Activated CD4-positive, alpha-beta T cell treated with anti-CD3 and anti-CD28 coated beads, Interleukin-2, amount 10 ng/mL, durations not matched to agents 7 days and 5 days (primary cell): ENCODE measurements at places on chromosomes 5 and 9.
A peak's percentile ranks its signal among the peaks of the same experiment; 100 is the strongest.

- peaks cover 35% of the 10 kb centered on the region for H3K4me1 ChIP-seq
- H3K27me3 ChIP-seq: no peaks in the 10 kb centered on the region
- H3K4me3 ChIP-seq: no peak overlapping the region
Observed at GRCh38 chr5:81422671-81423070, 28.7 kb upstream of the ACOT12 start.

GRCh38 chr5:3517348-3517747, 78.3 kb upstream of the IRX1 start:
- no peak overlapping the region for H3K4me3 ChIP-seq
- no peak overlapping the region for H3K27ac ChIP-seq
- no peak for DNase-seq
- H3K4me1 ChIP-seq: no peaks in the 10 kb centered on the region
- no peaks in the 10 kb centered on the region for H3K36me3 ChIP-seq

DNA sequence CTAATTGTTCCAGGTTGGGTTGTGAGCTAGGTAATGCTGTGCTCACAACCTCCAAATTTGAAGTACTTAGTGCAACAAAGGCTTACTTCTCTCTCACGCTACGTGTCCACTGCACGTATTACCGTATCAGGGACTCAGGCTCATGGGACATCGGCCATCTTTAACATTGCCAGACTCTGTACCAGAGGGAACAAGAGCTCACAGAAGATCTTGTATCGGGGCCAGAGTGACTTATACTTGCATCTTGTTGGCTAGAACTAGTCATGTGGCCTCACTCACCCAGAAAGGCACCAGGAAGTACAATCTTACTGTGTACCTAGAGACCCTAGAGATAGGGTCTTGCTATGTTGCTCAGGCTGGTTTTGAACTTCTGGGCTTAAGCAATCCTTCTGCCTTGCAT, 81.1 kb upstream of the KLF9 start:
- no peaks in the 10 kb centered on the region for H3K27me3 ChIP-seq
- DNase-seq: no peak
- no peak overlapping the region for H3K4me3 ChIP-seq
- no peaks in the 10 kb centered on the region for H3K36me3 ChIP-seq
- H3K27ac ChIP-seq: no peak overlapping the region

DNA sequence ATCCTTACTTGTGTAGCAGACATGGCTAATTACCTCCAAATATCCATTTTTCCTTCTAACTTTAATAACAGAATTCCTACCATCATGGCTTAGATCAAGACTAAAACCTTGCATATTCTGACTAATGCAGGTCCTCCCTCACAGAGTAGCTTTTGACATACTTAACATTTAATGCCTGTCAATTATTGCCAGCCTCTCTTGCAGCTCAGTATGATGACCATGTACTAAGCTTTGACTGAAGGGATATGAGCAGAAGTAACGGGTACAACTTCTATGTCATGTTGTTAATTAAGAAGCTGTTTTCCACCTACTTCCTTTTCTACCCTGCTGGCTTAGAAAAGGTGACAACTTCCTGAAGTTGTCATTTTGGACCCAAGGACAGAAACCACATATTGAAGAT, 533.4 kb downstream of the PSAT1 start:
- no peak for DNase-seq
- no peaks in the 10 kb centered on the region for H3K4me1 ChIP-seq
- no peaks in the 10 kb centered on the region for H3K27me3 ChIP-seq
- H3K4me3 ChIP-seq: no peak overlapping the region
- H3K27ac ChIP-seq: no peak overlapping the region
- H3K36me3 ChIP-seq: no peaks in the 10 kb centered on the region

GRCh38 chr5:14254686-14255085, 111.5 kb downstream of the TRIO start:
- DNase-seq: no peak
- H3K4me1 ChIP-seq: no peaks in the 10 kb centered on the region
- peaks cover 4% of the 10 kb centered on the region for H3K36me3 ChIP-seq
- no peak overlapping the region for H3K27ac ChIP-seq
- H3K4me3 ChIP-seq: no peak overlapping the region

- H3K27me3 ChIP-seq: no peaks in the 10 kb centered on the region
- no peak for DNase-seq
- no peak overlapping the region for H3K27ac ChIP-seq
Observed at GRCh38 chr5:180287404-180287803, 4.5 kb downstream of the MAPK9 start.

- H3K36me3 ChIP-seq: no peaks in the 10 kb centered on the region
- no peak for DNase-seq
- H3K4me3 ChIP-seq: no peak overlapping the region
- H3K4me1 ChIP-seq: no peaks in the 10 kb centered on the region
- H3K27ac ChIP-seq: no peak overlapping the region
Observed at GRCh38 chr9:108022246-108022935, 532.8 kb upstream of the KLF4 start.

DNA sequence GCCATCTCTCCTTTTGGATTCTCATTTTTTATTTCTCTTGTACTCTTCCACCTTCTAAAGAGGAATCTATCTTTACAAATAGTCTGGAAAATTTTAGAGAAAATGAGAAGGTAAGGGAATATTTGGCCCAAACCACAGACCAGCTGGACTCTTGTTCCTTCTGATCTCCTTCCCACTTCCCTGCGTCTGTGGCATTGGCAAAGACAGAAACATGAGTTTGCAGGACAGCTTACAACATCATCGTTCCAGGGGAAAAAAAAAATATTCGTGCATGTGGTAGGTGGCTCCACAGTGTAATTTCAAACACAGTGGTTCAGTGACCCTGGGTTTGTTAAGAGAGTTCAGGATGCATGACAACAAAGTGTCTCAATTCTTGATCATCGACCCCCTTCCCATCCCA, 755.0 kb downstream of the DNAH5 start:
- no peak overlapping the region for H3K4me3 ChIP-seq
- no peaks in the 10 kb centered on the region for H3K27me3 ChIP-seq
- no peaks in the 10 kb centered on the region for H3K36me3 ChIP-seq

DNA sequence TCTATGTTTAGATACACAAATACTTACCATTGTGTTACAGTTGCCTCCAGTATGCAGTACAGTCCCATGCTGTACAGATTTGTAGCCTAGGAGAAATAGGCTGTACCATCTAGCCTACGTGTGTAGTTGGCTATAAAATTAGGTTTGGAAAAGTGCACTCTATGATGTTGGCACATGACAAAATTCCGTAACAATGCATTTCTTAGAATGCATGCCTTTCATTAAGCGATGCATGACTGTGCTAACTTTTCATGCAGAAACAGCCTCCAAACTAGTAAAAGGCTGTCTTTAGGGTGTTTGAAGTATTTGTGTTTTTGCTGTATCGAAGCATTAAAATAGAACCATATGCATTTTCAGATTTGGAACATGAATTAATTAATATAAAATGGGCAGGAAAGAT, 157.9 kb downstream of the RMI1 start:
- H3K27me3 ChIP-seq: peaks cover 52% of the 10 kb centered on the region
- no peak overlapping the region for H3K4me3 ChIP-seq
- peaks cover 10% of the 10 kb centered on the region for H3K4me1 ChIP-seq
- no peak for DNase-seq

DNA sequence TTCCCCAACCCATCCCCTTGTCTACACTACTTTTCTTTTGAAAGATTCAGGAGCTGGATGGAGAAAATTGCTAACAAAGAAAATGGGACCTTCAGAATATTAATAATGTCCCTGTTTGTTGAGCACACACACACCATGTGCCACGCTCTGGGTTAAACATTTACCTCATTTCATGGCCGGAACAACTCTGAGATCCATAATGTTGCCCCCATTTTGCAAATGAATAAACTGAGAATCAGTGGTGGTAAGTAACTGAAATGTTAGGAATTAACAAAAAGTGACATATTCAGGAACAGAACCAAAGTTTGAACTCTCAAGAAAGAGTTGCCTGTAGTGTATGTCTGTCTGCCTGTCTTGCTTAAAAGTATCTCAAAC, 51.4 kb upstream of the SMAD5 start:
- H3K36me3 ChIP-seq: peaks cover 2% of the 10 kb centered on the region
- no peak for DNase-seq
- H3K27me3 ChIP-seq: peaks cover 49% of the 10 kb centered on the region
- H3K4me3 ChIP-seq: no peak overlapping the region
- no peaks in the 10 kb centered on the region for H3K4me1 ChIP-seq

DNA sequence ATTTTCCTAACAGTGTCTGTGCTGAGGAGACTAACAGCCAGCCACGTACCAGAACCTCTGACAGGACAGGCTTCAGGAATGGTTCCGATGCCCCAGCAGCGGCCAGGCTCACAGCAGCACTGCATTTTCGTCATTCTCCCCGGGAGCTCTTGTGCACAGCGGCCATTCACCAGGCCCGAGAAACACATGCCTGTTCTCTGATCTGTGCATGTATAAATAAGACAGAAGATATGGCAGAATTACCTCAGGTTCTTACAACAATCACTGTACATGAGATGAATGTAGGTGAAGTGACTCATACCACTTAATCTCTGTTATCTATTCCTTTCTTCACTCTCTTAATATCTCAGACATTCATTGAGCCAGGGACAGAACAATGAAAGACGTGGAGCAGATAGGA, 143.0 kb downstream of the FBN2 start:
- no peak overlapping the region for H3K27ac ChIP-seq
- no peaks in the 10 kb centered on the region for H3K27me3 ChIP-seq
- DNase-seq: no peak
- no peaks in the 10 kb centered on the region for H3K36me3 ChIP-seq
- no peak overlapping the region for H3K4me3 ChIP-seq

DNA sequence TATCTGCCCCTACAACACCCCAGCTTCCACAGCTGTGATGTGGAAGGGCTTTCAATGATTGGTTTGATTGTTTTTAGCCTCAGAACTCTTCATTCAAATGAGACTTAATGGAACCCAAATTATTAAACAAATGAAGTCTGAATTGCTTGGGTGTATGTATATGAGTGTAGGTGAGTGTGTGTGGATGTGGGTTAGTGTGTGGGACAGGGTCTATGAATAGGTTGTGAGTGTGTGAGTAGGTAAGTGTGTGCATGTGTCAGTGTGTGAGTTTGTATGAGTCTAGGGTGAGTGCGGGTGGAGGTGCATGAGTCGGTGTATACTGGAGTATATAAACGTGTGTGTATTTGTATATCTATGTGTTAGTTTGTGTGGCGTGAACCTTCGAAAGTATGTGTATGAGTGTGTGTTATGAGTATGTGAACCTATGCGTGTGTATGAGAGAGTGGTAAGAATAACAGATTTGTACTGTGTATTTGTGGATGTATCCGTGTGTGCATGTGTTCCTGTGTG, 26.9 kb downstream of the COL15A1 start:
- H3K4me1 ChIP-seq: peaks cover 3% of the 10 kb centered on the region
- H3K4me3 ChIP-seq: no peak overlapping the region
- no peak overlapping the region for H3K27ac ChIP-seq
- H3K27me3 ChIP-seq: peaks cover 10% of the 10 kb centered on the region
- DNase-seq: no peak

- peak within 1 kb of the TSS; percentile 76 for H3K27ac ChIP-seq
- peak within 1 kb of the TSS; percentile 82 for H3K4me3 ChIP-seq
- peaks cover 62% of the 10 kb centered on the region for H3K27me3 ChIP-seq
Observed at GRCh38 chr9:86098824-86099700, at the start of gene GOLM1. GOLM1 (minus strand) TSS chr9:86099558; CDS start chr9:86079320, 20,238 bp downstream.

DNA sequence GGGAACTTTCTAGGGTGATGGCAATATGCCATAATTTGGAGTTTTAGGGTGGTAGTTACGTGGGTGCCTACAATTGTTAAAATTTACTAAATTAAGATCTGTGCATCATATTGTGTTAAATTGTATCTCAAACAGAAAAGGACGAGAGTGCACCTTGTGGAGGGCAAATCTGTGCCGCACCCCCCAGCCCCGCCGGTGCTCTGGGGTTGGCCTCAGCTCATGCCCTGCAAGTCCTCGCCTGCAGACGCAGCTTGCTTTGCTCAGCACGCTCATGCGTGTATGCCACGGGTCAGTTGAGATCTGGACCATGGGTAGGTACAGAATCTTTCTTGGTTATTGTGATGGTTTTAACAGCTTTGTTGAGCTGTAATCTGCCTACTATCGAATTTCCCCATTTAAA, 33.7 kb upstream of the FCN1 start:
- no peaks in the 10 kb centered on the region for H3K36me3 ChIP-seq
- no peak for DNase-seq
- no peak overlapping the region for H3K4me3 ChIP-seq
- H3K27me3 ChIP-seq: no peaks in the 10 kb centered on the region

DNA sequence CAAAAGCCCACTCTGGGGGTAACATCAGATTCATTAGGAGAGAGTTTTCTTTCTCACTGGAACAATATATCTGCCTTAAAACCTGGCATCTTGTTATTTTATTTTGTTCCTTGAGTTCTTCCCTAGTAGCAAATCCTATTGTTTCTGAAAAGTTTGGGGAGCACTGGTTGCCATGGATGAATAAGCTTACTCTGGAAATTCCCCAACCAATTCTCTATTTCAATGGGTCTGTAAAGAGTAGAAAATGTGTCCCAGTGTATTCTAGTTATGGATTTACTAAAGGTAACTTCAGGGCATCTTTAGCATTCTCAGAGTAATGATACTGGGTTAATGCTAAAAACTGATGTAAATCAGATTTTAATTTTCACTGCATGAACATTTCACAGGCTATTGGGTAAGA, 94.2 kb upstream of the S1PR3 start:
- no peaks in the 10 kb centered on the region for H3K36me3 ChIP-seq
- peaks cover 52% of the 10 kb centered on the region for H3K27me3 ChIP-seq
- no peak for DNase-seq
- no peak overlapping the region for H3K27ac ChIP-seq

DNA sequence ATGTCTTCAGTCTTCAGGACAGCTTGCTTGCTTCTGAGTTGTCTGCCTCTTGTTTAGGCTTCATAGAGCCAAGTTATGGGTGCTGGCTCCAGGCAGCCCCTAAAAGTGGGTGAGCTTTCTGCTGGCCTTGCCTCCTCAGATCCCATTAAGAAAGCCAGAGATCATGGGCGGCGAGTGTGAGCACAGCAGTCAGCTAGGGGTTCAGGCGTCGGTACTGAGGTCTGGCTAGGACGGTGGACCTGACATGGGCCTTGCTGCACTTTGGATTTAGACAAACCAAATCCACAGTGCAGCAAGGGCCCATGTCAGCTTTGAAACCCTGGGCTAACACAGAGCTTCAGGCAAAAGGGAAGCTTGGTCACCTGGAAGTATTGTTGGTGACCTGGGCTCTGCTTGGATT, 17.6 kb downstream of the PSAT1 start:
- no peak overlapping the region for H3K4me3 ChIP-seq
- peak overlapping the region; percentile 61 for H3K27ac ChIP-seq
- H3K36me3 ChIP-seq: peaks cover 64% of the 10 kb centered on the region
